ENCODE measurements at places on chromosomes 4 and X.

DNA sequence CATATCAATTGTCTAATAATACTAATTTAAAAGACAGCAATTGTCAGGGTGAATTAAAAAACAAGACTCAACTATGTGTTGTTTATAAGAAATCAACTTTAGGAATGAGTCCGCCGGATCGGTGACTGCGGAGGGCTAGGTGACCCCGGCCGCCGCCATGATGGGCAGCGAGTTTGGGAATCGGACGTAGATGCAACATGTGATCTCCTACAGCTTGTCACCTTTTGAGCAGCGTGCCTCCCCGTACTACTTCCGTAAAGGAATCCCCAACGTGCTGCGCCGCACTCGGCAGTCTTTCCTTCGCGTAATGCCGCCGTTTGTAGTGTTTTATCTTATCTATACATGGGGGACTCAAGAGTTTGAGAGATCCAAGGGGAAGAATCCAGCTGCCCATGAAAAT lies 742.5 kb upstream of the PABPC4L start:
- no peak for DNase-seq

GRCh38 chr4:177191586-177191985 lies 118.1 kb upstream of the NEIL3 start:
- no peak for DNase-seq

GRCh38 chrX:151177141-151178027 lies 1.0 kb downstream of the GPR50 start:
- DNase-seq: no peak

GRCh38 chrX:96685210-96686099 lies 813 bp downstream of the DIAPH2 start:
- DNase-seq: no peak

- no peak for DNase-seq
Measured at GRCh38 chrX:94545722-94546121, 871.7 kb downstream of the FAM133A start.

Data from cerebellar nuclear complex (tissue), 1 donor.